ENCODE measurements at places on chromosomes 4 and X.

GRCh38 chrX:13131396-13132137 is 87.1 kb upstream of the FAM9C start:
- no peak for DNase-seq

DNA sequence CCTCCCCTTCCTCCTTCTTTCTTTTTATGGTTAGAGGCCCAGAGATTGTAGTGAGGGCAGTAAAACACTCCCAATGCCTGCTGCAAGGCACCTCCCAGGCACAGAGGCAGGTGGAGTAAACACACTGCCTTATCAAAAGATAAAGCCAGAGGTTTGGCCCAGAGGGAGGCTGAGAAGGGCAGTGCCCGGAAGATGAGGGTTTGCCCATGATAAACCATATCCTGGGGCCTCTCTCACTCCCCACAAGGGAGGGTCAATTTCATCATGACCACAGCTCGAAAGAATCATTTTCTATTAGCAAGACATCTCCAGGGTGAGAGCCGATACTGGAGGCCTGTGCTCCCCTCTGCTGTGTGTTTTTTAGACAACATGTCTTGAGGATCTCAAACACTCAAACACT is 98.5 kb upstream of the FAM9C start:
- no peak for DNase-seq

- DNase-seq: no peak
Observed at GRCh38 chr4:83569987-83570386, 34.1 kb downstream of the GPAT3 start.

GRCh38 chrX:153490217-153490930 is 4.4 kb upstream of the BGN start:
- no peak for DNase-seq

GRCh38 chr4:88605736-88606135 is 13.5 kb downstream of the HERC3 start:
- no peak for DNase-seq

GRCh38 chrX:38375891-38376290 is 23.5 kb downstream of the OTC start:
- DNase-seq: no peak

GRCh38 chrX:16633754-16634153 is 16.2 kb upstream of the S100G start:
- DNase-seq: no peak

GRCh38 chr4:5532100-5532499 is 176.3 kb downstream of the EVC2 start:
- DNase-seq: no peak

Data from NCI-H345 (cell line).